ENCODE measurements at places on chromosomes 5 and 9. TPM values are rescaled to one million over a fixed set of nuclear protein-coding genes. Genes with fewer than 3 reads are reported as not detected.

- H3K4me3 ChIP-seq = no peak overlapping the region
- H3K27me3 ChIP-seq = no peaks in the 10 kb centered on the region
- H3K27ac ChIP-seq = no peak overlapping the region
- H3K4me1 ChIP-seq = peaks cover 5% of the 10 kb centered on the region
- H3K36me3 ChIP-seq = peaks cover 21% of the 10 kb centered on the region
Measured at GRCh38 chr5:81547001-81547400, 153.1 kb upstream of the ACOT12 start.

The FBXO4 gene
- 9.1 TPM for total RNA-seq

DNA sequence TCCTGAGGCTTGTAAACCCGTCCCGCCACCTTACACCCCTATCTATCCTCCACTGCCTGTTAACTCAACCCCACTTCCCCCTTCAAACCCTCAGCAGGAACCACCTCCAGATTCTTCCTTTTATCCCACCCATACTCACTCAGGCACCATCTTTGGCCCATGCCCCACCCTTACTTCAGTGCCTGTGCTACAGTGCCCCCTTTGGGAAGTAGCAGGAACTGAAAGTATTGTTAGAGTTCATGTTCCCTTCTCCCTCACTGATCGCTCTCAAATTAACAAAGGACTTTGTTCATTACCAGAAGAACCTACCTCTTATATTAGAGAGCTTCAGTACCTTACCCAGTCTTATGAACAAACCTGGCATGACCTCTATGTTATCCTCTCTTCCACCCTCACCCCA lies 92.2 kb upstream of the MOCS2 start:
- no peaks in the 10 kb centered on the region for H3K36me3 ChIP-seq
- no peak overlapping the region for H3K4me3 ChIP-seq
- DNase-seq = no peak
- H3K4me1 ChIP-seq = no peaks in the 10 kb centered on the region
- H3K27ac ChIP-seq = peak overlapping the region; percentile 89

DNA sequence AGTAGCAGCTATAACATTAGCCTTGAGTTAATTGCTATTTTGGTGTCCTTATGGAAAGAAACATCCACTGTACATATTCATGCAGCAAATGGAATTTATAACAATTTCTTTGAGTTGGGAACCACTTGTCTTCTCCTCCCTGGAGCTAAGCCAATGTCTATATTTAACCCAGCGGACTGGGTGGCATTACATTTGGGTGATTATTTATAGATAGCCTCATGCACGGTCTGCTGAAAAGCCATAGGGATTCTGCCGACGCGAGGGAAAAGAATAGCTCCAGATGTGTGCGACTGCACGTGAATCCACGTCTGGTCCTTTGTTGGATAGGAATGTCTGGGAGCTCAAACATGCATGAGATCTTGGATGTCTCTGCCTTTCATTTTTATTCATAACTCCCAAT lies 157.5 kb upstream of the BRINP1 start:
- H3K4me3 ChIP-seq = no peak overlapping the region
- no peaks in the 10 kb centered on the region for H3K36me3 ChIP-seq
- H3K27ac ChIP-seq = no peak overlapping the region

The TMC1 gene
- 0.33 TPM for total RNA-seq

The FOXD4L3 gene
- total RNA-seq = not detected

GRCh38 chr9:94703488-94704140 lies 22.9 kb upstream of the AOPEP start:
- H3K27ac ChIP-seq = no peak overlapping the region
- no peak overlapping the region for H3K4me3 ChIP-seq
- H3K4me1 ChIP-seq = peaks cover 8% of the 10 kb centered on the region
- no peaks in the 10 kb centered on the region for H3K27me3 ChIP-seq
- no peak for DNase-seq

GRCh38 chr5:56164376-56164775 lies 68.8 kb downstream of the ANKRD55 start:
- H3K4me1 ChIP-seq = peaks cover 48% of the 10 kb centered on the region
- H3K27me3 ChIP-seq = no peaks in the 10 kb centered on the region
- peak; percentile 13 for DNase-seq
- H3K36me3 ChIP-seq = no peaks in the 10 kb centered on the region

- peak overlapping the region; percentile 77 for H3K4me3 ChIP-seq
- H3K27ac ChIP-seq = no peak overlapping the region
- no peaks in the 10 kb centered on the region for H3K27me3 ChIP-seq
- DNase-seq = no peak
Measured at GRCh38 chr5:95823738-95824609, 1.4 kb upstream of the GLRX start.

DNA sequence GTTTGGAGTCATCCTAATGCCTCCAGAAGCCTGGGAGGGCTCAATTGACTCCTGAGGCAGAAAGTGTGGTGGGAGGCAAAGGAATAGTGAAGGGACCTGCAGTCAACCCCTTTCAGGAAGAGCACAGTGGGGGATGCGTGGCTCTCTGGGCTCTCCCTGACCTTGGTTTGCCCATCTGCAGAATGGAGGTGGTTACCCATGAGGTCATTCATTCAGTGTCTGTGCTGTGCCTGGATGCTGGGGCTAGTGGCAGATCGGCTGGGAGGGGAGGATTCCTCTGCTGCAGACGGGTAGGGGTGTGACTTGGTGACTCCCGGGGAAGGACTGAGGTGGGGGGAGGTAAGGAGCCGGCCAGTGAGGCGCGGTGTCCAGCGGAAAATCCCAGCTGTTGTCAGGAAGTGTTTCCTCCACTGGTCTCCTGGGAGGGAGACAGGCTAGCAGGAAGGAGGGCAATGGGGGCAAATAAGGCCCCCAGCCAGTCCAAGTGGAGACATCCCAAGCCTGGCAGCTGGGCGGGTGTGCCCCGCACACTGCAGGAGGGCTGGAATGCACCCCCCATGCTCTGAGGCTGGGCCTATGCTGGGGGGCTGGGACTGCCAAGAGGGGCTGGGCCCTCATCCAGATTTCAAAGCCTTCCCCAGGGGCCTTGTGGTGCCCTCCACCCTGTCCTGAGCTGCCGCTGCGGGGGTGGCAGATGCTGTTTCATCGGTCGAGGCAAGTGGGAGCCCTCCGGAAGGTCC lies 10.9 kb downstream of the CXXC5 start:
- H3K27ac ChIP-seq = peak overlapping the region; percentile 36
- H3K36me3 ChIP-seq = no peaks in the 10 kb centered on the region
- H3K4me3 ChIP-seq = no peak overlapping the region

GRCh38 chr5:139796061-139796806 lies 626 bp downstream of the PSD2 start:
- no peaks in the 10 kb centered on the region for H3K4me1 ChIP-seq
- H3K36me3 ChIP-seq = no peaks in the 10 kb centered on the region
- DNase-seq = no peak
- H3K4me3 ChIP-seq = no peak overlapping the region
- peaks cover 92% of the 10 kb centered on the region for H3K27me3 ChIP-seq

The PCAT7 gene
- 8.6 TPM for total RNA-seq

DNA sequence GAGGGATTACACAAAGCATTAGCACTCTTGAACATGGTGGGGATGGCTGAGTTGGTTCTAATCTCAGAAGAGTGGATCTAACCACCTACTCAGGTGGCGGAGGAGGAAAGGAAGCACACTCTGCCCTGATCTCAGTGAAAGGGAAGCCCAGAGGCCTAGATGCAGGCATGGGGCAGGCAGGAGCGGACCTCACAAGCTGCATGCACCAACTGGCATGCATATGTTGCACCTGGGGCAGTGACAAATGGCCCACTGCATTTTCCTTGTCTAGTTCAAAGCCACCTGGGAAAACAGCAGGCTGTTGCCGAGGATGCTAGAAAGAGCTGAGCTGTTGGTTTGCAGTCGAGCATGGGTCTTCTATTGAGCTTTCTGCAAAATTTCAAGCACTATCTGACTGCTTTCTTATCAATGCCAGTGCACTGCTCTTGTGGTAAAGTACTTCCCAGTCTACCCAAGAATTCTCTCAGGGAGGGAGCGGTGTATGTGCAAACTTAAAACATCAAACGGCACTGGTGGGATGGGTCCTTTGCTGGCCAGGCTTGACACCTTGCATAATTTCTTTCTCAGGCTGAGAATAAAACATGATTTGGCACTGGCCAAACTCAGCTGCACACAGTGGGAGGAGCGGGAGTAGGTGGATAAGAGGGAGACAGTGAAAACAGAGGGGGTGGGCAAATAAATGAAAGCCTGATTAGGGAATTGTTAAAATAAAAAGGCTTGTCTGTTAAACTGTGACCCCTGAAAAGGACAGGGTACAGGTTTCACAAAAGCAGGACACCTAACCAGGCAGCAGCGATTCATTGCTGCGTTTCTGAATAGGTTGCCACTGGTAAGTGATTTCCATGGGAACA lies 108.9 kb downstream of the MARCHF3 start:
- H3K4me3 ChIP-seq = no peak overlapping the region
- no peak for DNase-seq
- H3K27me3 ChIP-seq = no peaks in the 10 kb centered on the region
- H3K27ac ChIP-seq = no peak overlapping the region
- H3K36me3 ChIP-seq = no peaks in the 10 kb centered on the region

DNA sequence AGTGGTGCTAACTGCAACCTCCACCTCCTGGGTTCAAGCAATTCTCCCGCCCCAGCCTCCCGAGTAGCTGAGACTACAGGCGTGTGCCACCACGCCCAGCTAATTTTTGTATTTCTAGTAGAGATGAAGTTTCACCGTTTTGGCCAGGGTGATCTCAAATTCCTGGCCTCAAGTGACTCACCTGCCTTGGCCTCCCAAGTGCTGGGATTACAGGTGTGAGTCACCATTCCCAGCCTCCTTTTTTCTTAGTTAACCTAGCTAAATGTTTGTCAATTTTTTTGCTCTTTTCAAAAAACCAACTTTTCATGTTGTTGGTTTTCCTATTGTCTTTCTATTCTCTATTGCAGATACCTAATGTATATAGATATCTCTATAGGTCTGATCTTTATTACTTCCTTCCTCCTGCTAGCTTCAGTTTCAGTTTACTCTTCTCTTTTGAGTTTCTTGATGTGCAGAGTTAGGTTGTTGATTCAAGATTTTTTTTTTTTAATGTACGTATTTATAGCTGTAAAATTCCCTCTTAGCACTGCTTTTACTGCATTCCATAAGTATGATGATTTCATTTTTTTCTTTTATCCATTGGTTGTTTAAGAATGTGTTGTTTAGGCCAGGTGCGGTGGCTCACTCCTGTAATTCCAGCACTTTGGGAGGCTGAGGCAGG lies 32.9 kb downstream of the FGD3 start:
- no peak overlapping the region for H3K27ac ChIP-seq
- H3K4me1 ChIP-seq = peaks cover 8% of the 10 kb centered on the region
- no peak overlapping the region for H3K4me3 ChIP-seq
- H3K27me3 ChIP-seq = no peaks in the 10 kb centered on the region
- peaks cover 22% of the 10 kb centered on the region for H3K36me3 ChIP-seq
- no peak for DNase-seq

- no peak for DNase-seq
- no peak overlapping the region for H3K27ac ChIP-seq
- H3K4me3 ChIP-seq = no peak overlapping the region
- no peaks in the 10 kb centered on the region for H3K4me1 ChIP-seq
- no peaks in the 10 kb centered on the region for H3K36me3 ChIP-seq
Measured at GRCh38 chr9:91395106-91395552, 28.5 kb downstream of the NFIL3 start.

DNA sequence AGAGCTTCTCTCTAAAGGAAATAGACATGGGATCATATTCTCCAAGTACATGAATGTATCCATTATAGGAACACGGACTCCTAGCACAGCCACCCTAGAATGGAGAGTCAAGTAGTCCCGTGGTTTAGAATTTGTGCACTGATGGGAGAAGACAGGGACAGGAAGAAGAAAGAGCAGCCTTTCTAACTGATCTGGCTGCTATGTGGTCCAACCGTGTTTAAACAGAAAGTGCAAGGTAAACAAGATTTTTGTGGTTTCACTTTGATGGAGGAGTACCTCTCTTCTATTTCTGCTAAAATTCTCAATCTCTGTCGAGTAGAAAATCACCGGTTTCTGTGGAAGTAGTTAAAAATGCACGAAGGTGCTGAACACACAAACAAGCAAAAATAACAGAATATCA lies 171.3 kb downstream of the ST8SIA4 start:
- DNase-seq = no peak
- H3K36me3 ChIP-seq = no peaks in the 10 kb centered on the region
- no peak overlapping the region for H3K4me3 ChIP-seq
- no peaks in the 10 kb centered on the region for H3K27me3 ChIP-seq
- H3K4me1 ChIP-seq = no peaks in the 10 kb centered on the region
- no peak overlapping the region for H3K27ac ChIP-seq

DNA sequence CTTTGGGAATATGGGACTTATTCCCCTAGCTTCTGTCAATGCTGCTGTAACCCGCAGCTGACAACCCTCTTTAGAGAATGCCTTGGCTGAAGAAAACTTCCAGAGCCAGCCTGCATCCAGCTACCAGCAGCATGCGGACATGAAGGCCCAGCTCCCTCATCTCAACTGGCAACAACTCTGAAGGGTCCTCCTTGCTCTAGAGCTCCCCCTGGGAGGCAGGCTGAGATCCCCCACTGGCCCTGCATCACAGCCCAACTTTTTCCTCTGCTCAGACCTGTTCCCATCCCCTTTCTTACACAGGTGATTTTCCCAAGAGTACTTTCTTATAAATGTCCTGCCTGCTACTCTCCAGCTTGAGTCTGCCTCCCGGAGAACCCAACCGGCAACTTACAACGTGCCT lies 18.7 kb upstream of the WNT8A start:
- H3K27ac ChIP-seq = no peak overlapping the region
- H3K4me1 ChIP-seq = peaks cover 5% of the 10 kb centered on the region
- H3K36me3 ChIP-seq = peaks cover 2% of the 10 kb centered on the region
- no peaks in the 10 kb centered on the region for H3K27me3 ChIP-seq

DNA sequence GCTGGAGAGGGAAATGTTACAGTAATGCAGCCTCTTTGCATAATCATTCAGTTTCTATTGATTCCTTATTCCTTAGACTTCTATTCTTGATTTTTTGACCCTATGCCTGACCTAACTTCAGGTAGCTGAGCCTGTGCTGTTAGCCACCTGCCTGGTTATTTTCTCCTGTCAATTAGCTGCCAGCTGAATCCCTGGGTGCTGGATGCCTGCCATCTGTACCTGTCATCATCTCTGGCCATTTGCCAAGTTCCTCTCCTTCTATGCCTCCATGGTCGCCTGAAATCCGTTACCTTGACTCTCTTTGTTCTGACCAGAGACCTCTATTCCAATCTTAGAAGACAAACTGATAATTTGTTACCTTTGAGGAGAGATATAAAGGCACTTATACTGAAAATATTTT lies 178.3 kb downstream of the CAVIN4 start:
- no peaks in the 10 kb centered on the region for H3K27me3 ChIP-seq
- no peaks in the 10 kb centered on the region for H3K36me3 ChIP-seq
- no peak overlapping the region for H3K4me3 ChIP-seq
- no peak overlapping the region for H3K27ac ChIP-seq
